ENCODE measurements at places on chromosomes 11 and 22. TPM values are rescaled to one million over a fixed set of nuclear protein-coding genes. Genes with fewer than 3 reads are reported as not detected.

Gene DMC1
- 6.5 TPM for total RNA-seq

Gene SCGB1D2
- total RNA-seq = not detected

Gene IMMP1L
- 10.6 TPM for total RNA-seq

Gene VPS26B
- total RNA-seq = 46.0 TPM

Gene TRIM49D2
- not detected for total RNA-seq

Gene APOL5
- total RNA-seq = not detected

Gene FAT3
- 6.2 TPM for total RNA-seq

Gene MUC5B
- not detected for total RNA-seq

Gene ZPR1
- total RNA-seq = 49.2 TPM

Gene CARD18
- total RNA-seq = not detected

Gene NADSYN1
- total RNA-seq = 106 TPM

Gene SLCO2B1
- 1.2 TPM for total RNA-seq

Gene OR56A1
- not detected for total RNA-seq

Gene MCM5
- total RNA-seq = 37.2 TPM

Measured in uterine smooth muscle cell (primary cell).